ENCODE measurements at places on chromosomes 4 and X.

GRCh38 chr4:54675721-54676461 is 18.1 kb downstream of the KIT start:
- no peak for DNase-seq

GRCh38 chr4:96675896-96676295 is 836.0 kb downstream of the PDHA2 start:
- DNase-seq: no peak

DNA sequence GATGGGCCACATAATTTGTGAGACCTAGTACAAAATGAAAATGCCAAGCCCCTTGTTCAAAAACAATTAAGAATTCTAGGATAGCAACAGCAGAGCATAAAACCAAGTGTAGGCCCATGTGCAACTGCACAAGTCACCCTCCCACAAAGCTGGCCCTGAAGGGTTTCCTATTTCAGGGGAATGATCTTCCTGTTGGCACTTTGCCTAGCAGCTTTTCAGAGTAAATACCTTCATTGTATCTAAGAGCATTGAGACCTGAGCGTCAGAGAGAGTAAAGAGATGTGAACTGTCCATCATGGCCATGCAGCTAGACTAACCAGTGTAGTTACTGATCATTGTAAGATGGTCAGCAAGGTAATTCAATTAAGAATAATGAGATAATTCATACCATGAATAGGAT is 113.6 kb downstream of the CNKSR2 start:
- no peak for DNase-seq

GRCh38 chr4:127832585-127832984 is 48.1 kb upstream of the PLK4 start:
- DNase-seq: no peak

DNA sequence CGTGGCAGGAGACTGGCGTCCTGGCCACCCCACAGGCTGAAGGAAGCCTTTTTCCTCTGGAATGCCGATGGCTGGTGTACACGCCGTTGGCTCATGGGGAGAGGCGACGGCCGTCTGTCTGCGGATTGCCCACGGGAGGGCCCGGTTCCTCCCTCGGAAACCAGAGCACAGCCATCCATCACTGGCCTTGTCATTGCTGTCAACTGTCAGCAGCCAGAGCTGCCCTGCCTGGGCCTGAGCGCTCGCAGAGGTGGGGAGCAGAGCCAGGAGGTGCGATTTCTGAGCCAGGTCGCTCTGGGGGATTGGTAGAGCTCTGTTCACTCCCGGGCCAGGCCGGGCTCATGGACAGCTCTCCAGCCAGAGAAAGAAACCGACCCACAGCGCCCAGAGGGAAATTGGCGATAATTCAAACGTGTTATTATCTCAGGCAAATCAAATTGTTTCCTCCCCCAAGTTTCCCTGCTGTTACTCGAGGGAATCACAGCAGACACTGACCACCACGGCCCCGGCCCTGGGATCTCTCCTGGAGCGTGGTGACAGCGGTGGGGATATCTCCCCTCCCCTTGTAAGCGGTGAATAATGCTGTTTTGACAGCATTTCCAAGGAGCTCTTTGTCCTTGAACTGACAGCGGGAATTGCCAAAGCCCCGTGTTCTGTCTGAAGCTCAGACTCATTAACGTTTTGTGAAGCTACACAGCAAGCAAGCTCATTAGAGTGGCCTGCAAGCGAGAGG is 220.9 kb upstream of the PSAPL1 start:
- DNase-seq: no peak
